ENCODE measurements at places on chromosomes 2 and 18.

DNA sequence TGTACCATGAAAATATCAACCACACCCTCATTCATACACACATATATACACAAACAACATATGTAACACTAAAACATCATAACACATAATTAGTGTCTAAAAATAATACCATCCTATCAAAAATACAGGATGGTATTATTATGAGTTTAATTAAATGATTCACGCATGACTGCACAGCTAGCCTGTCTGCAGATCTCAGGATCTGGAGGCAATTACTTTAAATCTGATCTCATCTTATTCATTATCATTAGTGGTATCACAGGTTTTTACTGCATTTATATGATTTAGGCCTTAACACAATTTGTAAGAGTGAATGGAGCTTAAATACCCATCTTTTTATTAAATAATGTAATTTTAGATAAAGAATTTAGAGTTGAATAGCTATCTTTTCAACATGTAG is 443.4 kb upstream of the LINC00305 start:
- no peaks in the 10 kb centered on the region for H3K36me3 ChIP-seq
- H3K4me1 ChIP-seq: no peaks in the 10 kb centered on the region
- no peak for ATAC-seq
- no peak overlapping the region for H3K4me3 ChIP-seq

DNA sequence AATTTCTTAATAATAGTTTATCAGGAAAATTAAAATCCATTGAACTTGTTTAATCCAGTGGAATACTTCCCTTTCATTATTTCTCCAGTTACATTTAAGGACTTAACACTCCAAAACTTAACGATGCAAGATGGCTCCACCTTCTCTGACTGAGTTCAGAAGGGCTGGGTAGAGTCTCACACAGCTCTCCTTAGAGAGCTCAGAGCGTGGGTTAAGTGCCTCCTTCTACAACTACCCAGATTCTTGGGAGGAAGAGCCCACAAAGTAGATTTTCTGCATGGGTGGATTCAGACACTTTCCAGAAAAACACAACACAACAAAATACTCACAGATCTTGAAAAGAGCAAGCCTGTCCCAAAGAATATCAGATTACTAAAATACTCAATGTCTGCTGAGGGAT is 130.6 kb downstream of the THADA start:
- H3K4me3 ChIP-seq: no peak overlapping the region
- H3K27me3 ChIP-seq: no peaks in the 10 kb centered on the region
- no peak overlapping the region for H3K27ac ChIP-seq
- no peak for ATAC-seq
- peaks cover 32% of the 10 kb centered on the region for H3K36me3 ChIP-seq
- H3K4me1 ChIP-seq: peaks cover 25% of the 10 kb centered on the region

GRCh38 chr2:235605312-235606003 is 111.6 kb downstream of the AGAP1 start:
- no peak overlapping the region for H3K27ac ChIP-seq
- H3K4me1 ChIP-seq: no peaks in the 10 kb centered on the region
- H3K27me3 ChIP-seq: peaks cover 8% of the 10 kb centered on the region
- no peak overlapping the region for H3K4me3 ChIP-seq
- H3K36me3 ChIP-seq: no peaks in the 10 kb centered on the region
- ATAC-seq: no peak

GRCh38 chr2:110659248-110659647 is 18.6 kb downstream of the BUB1 start:
- no peak for ATAC-seq
- H3K4me3 ChIP-seq: no peak overlapping the region
- H3K27me3 ChIP-seq: no peaks in the 10 kb centered on the region
- no peaks in the 10 kb centered on the region for H3K4me1 ChIP-seq
- H3K27ac ChIP-seq: no peak overlapping the region
- peaks cover 15% of the 10 kb centered on the region for H3K36me3 ChIP-seq

DNA sequence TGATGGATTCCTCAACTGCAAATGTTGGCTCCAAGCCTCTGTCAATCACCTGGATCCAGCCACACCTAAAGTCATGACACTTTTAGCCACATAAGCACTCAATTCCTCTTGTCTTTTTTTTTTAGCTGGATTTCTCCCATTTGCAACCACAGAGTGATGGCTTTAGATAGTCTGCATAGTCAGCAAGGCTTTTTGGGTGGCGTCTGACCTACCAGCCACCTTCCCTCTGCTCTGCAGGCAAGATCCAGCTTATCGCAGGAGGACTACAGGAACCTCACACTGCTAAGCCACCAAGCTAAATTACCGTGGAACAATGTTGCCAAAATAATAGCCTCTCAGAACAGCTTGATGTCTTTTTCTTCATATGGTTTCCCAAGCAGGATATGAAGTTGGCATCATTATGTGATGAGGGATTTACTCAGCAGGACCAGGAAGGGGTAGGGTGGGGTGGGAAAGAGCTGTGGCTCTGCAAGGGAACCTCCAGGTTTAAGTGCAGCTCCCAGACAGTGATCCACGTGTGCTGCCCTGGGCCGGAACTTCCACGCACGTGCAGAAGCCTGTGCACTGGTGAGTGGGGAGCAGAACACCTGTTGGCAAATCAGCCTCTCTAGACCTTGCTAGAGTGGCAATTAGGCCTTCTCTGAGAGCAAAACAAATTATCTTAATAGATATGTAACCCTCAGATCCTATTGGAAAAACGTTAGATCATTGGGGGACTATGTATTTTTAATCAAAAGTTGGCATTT is 170.6 kb upstream of the NCK2 start:
- H3K4me1 ChIP-seq: peaks cover 19% of the 10 kb centered on the region
- H3K4me3 ChIP-seq: no peak overlapping the region
- H3K27me3 ChIP-seq: peaks cover 33% of the 10 kb centered on the region
- ATAC-seq: no peak

DNA sequence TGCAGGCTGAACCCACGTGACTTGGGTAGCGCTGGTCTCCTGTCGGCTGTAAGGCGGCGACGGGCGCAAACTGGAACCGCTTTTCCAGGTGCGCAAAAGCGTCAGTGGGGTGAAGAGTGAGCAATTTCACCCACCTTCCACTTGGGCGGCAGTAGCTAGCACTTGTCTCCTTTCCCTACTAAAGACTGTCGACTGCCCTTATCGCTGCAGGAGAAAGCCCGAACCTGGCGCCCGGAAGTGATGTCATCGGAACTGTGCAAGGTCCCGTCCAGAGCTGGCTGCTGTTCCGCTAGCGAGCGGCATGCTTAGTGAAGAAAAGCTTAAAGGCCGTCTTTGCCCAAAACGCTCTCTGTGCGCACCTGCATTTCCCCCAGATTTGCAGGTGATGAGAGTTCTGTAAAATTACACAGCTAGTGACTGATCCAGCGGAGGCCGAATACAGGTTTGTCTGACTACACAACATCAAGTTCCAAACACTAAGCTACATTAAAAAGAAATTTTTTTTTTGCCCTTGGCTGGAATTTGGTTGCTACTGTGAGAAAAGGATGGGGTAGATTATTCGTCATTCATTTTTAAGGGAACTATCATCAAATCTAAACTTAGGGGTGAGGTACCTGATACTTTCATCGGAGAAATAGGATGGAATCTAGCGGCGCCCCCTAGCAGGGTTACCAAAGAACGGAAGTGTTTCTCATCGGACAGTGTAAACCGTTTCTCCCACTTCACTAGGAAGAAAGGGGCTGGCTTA is at the start of gene OSGEPL1:
Gene OSGEPL1 (minus strand): TSS at position 242 of the 748 bp plus-strand sequence. CDS start 1,152 bp downstream, outside the sequence.
- ATAC-seq: peak; percentile 99
- no peaks in the 10 kb centered on the region for H3K27me3 ChIP-seq
- H3K4me3 ChIP-seq: peak within 1 kb of the TSS; percentile 94

DNA sequence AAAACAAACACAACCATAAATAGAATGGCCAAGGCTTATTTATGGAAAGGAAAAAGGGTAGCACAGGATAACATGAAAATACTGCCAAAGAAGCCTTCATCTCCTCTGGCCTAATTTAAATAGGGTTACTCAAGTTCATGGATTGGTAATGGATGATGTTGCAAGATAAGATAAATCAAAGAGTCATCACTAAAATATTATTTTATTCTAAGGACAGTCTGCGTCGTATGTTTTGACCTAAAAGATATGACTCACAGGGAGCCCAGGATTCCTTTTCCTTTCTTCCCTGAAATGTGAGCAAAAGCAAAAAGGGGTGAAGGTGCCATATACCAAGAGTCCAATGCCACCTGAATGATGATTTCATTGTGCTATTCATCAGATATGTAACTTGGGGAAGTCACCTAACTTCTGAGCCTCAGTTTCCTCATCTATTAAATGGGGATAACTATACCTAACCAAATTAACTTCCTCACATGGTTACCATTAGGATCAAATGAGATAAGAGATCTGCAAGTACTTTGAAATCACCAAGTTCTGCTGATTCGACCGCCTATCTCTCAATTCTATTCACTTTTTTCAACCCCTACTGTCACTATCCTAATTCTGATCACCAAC is 137.7 kb downstream of the THADA start:
- no peak overlapping the region for H3K4me3 ChIP-seq
- no peaks in the 10 kb centered on the region for H3K27me3 ChIP-seq
- peaks cover 54% of the 10 kb centered on the region for H3K4me1 ChIP-seq
- peaks cover 33% of the 10 kb centered on the region for H3K36me3 ChIP-seq

GRCh38 chr2:172972005-172972619 is 103.5 kb upstream of the MAP3K20 start:
- peaks cover 59% of the 10 kb centered on the region for H3K27me3 ChIP-seq
- no peaks in the 10 kb centered on the region for H3K4me1 ChIP-seq
- ATAC-seq: no peak
- no peaks in the 10 kb centered on the region for H3K36me3 ChIP-seq
- H3K4me3 ChIP-seq: no peak overlapping the region

- no peaks in the 10 kb centered on the region for H3K36me3 ChIP-seq
- no peak for ATAC-seq
- H3K4me3 ChIP-seq: no peak overlapping the region
- no peak overlapping the region for H3K27ac ChIP-seq
These were observed 48.4 kb upstream of the APCDD1 start for GRCh38 chr18:10405816-10406663.

- H3K4me1 ChIP-seq: no peaks in the 10 kb centered on the region
- H3K27me3 ChIP-seq: peaks cover 28% of the 10 kb centered on the region
- no peak overlapping the region for H3K27ac ChIP-seq
- no peaks in the 10 kb centered on the region for H3K36me3 ChIP-seq
- no peak overlapping the region for H3K4me3 ChIP-seq
These were observed 133.3 kb downstream of the DNAH6 start for GRCh38 chr2:84649487-84650142.

- no peaks in the 10 kb centered on the region for H3K36me3 ChIP-seq
- no peak overlapping the region for H3K4me3 ChIP-seq
- no peak for ATAC-seq
These were observed 226.5 kb upstream of the MMADHC start for GRCh38 chr2:149814049-149814448.

GRCh38 chr2:24632172-24632571 is 141.1 kb downstream of the NCOA1 start:
- ATAC-seq: no peak
- peak overlapping the region; percentile 27 for H3K27ac ChIP-seq
- no peaks in the 10 kb centered on the region for H3K36me3 ChIP-seq
- H3K4me3 ChIP-seq: no peak overlapping the region
- peaks cover 38% of the 10 kb centered on the region for H3K4me1 ChIP-seq

DNA sequence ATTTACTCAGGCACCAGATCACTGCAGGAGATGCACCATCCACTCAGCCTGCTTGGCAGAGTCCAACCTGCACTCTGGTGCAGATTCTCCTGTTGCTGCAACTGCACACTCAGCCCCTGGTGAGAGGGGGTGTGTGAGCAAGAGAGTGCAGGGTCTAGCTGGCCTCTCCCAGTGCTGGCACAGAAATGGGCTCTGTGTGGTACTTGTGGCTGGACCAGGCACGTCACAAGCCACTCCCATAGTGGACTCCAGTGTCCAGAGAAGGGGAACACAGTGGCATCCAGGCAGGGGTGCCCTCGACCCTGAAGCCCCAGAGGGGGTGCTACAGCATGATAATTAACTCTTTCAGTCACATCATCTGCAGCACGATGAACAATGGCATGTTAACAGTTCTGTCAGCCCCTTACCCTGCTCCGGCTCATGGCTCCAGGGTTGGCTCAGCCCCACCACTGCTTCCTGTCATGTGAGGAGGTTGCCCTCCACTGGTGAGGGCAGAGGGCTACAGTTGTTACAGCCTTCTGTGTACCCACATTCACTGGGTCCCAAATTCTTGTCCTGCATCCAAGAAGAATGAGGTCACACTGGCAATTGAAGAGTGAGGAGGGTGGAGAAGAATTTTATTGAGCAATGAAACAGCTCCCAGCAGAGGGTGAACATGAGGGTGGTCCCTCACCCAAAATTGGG is 135.7 kb downstream of the EVA1A start:
- H3K4me3 ChIP-seq: no peak overlapping the region
- peaks cover 25% of the 10 kb centered on the region for H3K4me1 ChIP-seq
- H3K27ac ChIP-seq: no peak overlapping the region
- H3K27me3 ChIP-seq: no peaks in the 10 kb centered on the region
- no peak for ATAC-seq

DNA sequence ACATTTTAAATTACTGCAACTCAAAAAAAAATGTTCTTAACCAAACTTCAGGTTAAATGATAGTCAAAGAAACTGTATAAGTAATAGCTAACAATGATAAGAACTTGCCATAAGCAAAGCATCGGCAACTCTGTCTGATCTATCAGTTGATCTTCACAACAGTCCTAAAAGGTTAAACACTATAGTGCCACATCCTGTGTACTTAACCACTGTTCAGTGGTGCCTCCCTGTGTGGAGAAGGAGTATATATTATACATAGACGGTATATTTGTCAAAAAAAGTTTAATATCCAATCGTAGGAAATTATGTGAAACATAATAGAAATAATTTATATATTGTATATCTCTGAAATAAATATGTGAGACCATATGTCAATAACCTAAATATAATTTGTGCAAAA is 13.0 kb downstream of the DTNA start:
- H3K36me3 ChIP-seq: no peaks in the 10 kb centered on the region
- no peaks in the 10 kb centered on the region for H3K27me3 ChIP-seq
- no peaks in the 10 kb centered on the region for H3K4me1 ChIP-seq
- no peak overlapping the region for H3K27ac ChIP-seq

GRCh38 chr18:35252466-35252865 is 11.6 kb downstream of the ZNF397 start:
- no peak for ATAC-seq
- peaks cover 10% of the 10 kb centered on the region for H3K4me1 ChIP-seq
- H3K36me3 ChIP-seq: peaks cover 81% of the 10 kb centered on the region
- no peak overlapping the region for H3K27ac ChIP-seq
- no peak overlapping the region for H3K4me3 ChIP-seq

GRCh38 chr2:10465910-10466309 is 17.8 kb upstream of the ODC1 start:
- H3K4me1 ChIP-seq: no peaks in the 10 kb centered on the region
- no peak for ATAC-seq
- H3K4me3 ChIP-seq: no peak overlapping the region
- H3K36me3 ChIP-seq: no peaks in the 10 kb centered on the region
- no peak overlapping the region for H3K27ac ChIP-seq
- peaks cover 15% of the 10 kb centered on the region for H3K27me3 ChIP-seq

- H3K27ac ChIP-seq: no peak overlapping the region
- H3K4me1 ChIP-seq: no peaks in the 10 kb centered on the region
- ATAC-seq: no peak
- H3K36me3 ChIP-seq: no peaks in the 10 kb centered on the region
- peaks cover 27% of the 10 kb centered on the region for H3K27me3 ChIP-seq
These were observed 364.4 kb upstream of the CYRIA start for GRCh38 chr2:17030047-17030446.

GRCh38 chr18:26470011-26470637 is 78.2 kb downstream of the KCTD1 start:
- H3K27me3 ChIP-seq: no peaks in the 10 kb centered on the region
- no peak overlapping the region for H3K27ac ChIP-seq
- no peaks in the 10 kb centered on the region for H3K36me3 ChIP-seq
- peaks cover 6% of the 10 kb centered on the region for H3K4me1 ChIP-seq
